ENCODE measurements at places on chromosomes 2 and 18.

GRCh38 chr2:238685713-238686112 lies 162.2 kb upstream of the TWIST2 start:
- no peaks in the 10 kb centered on the region for H3K36me3 ChIP-seq
- no peak for DNase-seq
- H3K27ac ChIP-seq, result no peak overlapping the region
- H3K27me3 ChIP-seq, result peaks cover 23% of the 10 kb centered on the region
- no peaks in the 10 kb centered on the region for H3K4me1 ChIP-seq

DNA sequence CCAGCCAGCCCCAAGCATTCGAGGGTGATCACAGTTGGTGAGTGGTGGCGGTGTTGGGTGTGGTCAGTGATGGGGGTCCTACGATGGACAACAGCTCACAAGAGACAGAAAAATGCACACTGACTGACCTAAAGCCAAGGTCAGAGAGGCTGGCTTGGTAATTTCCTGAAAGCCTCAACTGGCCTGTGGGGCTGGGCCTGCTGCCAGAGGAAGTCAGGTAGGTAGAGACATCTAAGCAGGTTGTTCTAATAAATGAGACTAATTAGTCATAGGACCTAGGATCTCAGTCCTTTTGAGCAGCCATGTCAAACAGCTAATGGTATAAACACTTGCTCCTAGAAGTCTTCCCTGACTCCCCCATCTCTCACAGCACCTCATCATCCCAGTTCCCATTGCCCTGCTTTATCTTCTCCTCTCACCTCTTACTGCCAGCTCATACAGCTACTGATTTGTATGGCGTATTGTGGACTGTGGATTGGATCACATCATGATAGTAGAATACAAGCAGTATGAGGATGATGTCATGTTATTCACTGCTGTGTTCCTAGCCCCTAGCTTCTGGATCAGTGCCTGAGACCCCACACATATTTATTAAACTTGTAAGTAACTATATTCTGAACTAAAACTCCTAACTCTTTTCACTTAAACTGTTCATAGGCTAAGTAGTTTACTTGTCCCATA lies 262.9 kb upstream of the KLHL29 start:
- H3K4me1 ChIP-seq, result no peaks in the 10 kb centered on the region
- DNase-seq, result no peak
- no peak overlapping the region for H3K4me3 ChIP-seq
- H3K27ac ChIP-seq, result no peak overlapping the region

GRCh38 chr18:78733762-78734613 lies 245.6 kb upstream of the SALL3 start:
- H3K27me3 ChIP-seq, result no peaks in the 10 kb centered on the region
- H3K4me1 ChIP-seq, result no peaks in the 10 kb centered on the region
- no peaks in the 10 kb centered on the region for H3K36me3 ChIP-seq
- no peak for DNase-seq

DNA sequence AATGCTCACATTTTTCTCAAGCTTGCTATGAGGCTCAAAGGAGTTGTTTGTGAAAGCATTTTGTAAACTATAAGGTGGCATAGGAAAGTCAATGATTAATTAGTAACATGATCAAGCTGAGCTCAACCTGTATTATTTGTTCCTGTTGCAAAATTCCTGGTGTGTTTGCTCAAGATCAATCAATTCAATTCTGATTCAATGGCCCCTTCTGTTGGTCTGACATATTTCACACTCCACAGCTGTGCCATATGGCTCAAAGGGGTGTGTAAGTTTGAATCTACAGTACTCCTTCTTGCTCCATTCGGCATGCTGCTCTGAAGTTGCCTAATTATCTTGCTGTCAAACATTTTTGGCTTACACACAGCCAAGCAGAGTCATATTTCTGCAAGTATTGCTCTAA lies 341.6 kb upstream of the LRP1B start:
- no peak for DNase-seq
- no peaks in the 10 kb centered on the region for H3K4me1 ChIP-seq
- peaks cover 9% of the 10 kb centered on the region for H3K36me3 ChIP-seq

DNA sequence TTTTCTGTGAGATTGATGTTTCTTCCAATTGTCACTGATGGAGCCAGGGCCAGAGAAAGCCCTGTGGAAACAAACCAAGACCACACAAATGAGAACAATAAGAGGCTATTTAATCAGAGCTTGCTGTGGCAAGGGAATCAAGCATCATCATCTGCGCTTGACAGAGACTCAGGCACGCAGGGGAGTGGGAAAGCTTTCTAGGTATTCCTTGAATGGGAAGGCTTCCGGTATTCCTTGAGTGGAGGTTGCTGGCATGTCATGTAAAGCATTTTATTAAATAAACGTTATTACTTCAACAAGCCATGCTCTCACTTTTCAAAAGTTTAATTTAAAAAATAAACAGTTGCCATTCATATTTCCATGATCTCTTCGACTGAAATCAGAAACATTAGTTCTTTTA lies 194.6 kb upstream of the SYT4 start:
- H3K4me3 ChIP-seq, result no peak overlapping the region
- DNase-seq, result no peak
- H3K27me3 ChIP-seq, result no peaks in the 10 kb centered on the region
- H3K27ac ChIP-seq, result no peak overlapping the region

GRCh38 chr18:68679528-68679927 lies 35.4 kb downstream of the TMX3 start:
- no peak overlapping the region for H3K4me3 ChIP-seq
- DNase-seq, result no peak
- H3K36me3 ChIP-seq, result peaks cover 39% of the 10 kb centered on the region
- H3K27ac ChIP-seq, result no peak overlapping the region
- H3K4me1 ChIP-seq, result peaks cover 3% of the 10 kb centered on the region

DNA sequence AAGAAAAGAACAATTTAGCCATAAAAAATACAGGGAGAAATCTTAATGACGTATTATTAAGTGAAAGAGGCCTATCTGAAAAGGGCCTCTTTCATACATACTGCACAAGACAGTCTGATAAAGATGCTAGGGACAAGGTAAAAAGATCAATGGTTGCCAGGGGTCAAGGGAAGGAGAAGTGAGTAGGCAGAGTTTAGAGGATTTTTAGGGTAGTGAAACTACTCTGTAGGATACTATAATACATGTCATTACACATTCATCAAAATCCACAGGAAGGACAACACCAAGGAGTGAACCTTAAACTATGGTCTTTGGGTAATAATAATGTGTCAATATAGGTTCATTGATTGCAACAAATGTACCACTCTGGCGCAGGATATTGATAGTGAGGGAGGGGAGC lies 289.3 kb downstream of the FSIP2 start:
- DNase-seq, result no peak
- H3K4me1 ChIP-seq, result no peaks in the 10 kb centered on the region
- H3K27ac ChIP-seq, result no peak overlapping the region
- no peaks in the 10 kb centered on the region for H3K36me3 ChIP-seq
- no peak overlapping the region for H3K4me3 ChIP-seq

DNA sequence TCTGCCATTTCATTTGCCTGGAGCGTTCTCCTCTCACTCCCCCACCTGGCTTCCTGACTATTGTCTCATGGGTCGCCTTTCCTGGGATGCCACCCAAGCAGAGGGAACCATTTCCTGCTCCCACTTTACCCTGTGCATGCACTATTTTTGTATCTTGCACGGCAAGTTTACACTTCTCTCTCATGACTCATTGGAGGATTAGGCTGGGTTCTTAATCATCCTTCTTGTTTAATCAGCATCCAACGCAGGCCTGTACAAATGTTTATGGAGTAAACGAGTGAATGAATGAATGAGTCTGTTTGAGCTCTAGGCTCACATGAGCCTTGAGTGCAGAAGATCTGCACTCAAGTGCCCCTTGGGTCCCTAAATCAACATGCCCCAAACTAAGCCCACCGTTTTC lies 3.8 kb upstream of the ARHGAP25 start:
- peaks cover 17% of the 10 kb centered on the region for H3K27me3 ChIP-seq
- peaks cover 9% of the 10 kb centered on the region for H3K36me3 ChIP-seq
- no peak overlapping the region for H3K27ac ChIP-seq
- DNase-seq, result no peak

DNA sequence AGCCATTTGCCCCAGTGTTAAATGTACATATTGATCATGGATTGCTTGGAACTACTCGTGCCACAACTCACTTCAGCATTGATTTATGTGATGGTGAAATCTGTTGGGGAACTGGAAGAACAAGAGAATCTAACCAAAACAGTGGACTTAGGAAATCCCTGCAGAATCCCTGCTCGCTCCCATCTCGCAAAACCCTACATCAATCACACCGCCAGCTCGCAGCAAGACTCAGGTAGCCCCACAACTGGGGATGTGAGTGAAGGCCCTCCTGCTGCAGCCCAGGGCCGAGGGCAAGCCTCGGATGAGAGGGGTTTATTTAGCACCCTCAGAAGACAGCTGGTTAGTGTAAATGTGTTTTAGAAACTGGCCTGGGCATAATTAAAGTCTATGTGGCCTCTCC lies 171.6 kb downstream of the ANAPC1 start:
- H3K27me3 ChIP-seq, result no peaks in the 10 kb centered on the region
- H3K36me3 ChIP-seq, result no peaks in the 10 kb centered on the region
- H3K4me1 ChIP-seq, result no peaks in the 10 kb centered on the region
- H3K4me3 ChIP-seq, result no peak overlapping the region

- H3K4me3 ChIP-seq, result no peak overlapping the region
- H3K27me3 ChIP-seq, result peaks cover 54% of the 10 kb centered on the region
- no peaks in the 10 kb centered on the region for H3K36me3 ChIP-seq
Measured at GRCh38 chr2:100301881-100302584, 20.3 kb downstream of the LONRF2 start.

DNA sequence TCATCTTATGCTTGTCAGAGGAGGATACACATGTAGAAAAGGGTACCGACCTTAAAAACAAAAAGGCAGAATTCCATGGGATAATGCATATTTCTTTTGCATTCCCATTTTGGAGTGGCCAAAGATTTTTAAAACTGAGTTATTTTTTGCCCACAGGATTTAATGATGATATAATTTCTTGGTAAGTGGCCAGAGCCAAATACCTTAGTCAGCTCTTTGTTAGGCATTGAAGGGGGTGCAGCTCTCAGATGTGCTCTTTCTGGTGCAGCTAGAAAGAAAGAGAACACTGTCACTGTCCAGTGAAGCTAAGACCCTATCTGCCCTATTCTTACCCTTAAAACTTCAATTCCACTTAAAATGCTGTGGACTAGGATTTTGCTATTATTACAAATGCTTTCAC lies 10.8 kb downstream of the COQ10B start:
- no peak overlapping the region for H3K4me3 ChIP-seq
- peaks cover 14% of the 10 kb centered on the region for H3K4me1 ChIP-seq
- H3K27ac ChIP-seq, result no peak overlapping the region
- peaks cover 6% of the 10 kb centered on the region for H3K36me3 ChIP-seq
- DNase-seq, result no peak
- no peaks in the 10 kb centered on the region for H3K27me3 ChIP-seq

GRCh38 chr2:150284116-150284515 lies 203.4 kb downstream of the RND3 start:
- no peaks in the 10 kb centered on the region for H3K4me1 ChIP-seq
- H3K27me3 ChIP-seq, result no peaks in the 10 kb centered on the region
- no peak overlapping the region for H3K4me3 ChIP-seq
- H3K36me3 ChIP-seq, result no peaks in the 10 kb centered on the region
- H3K27ac ChIP-seq, result no peak overlapping the region
- DNase-seq, result no peak

DNA sequence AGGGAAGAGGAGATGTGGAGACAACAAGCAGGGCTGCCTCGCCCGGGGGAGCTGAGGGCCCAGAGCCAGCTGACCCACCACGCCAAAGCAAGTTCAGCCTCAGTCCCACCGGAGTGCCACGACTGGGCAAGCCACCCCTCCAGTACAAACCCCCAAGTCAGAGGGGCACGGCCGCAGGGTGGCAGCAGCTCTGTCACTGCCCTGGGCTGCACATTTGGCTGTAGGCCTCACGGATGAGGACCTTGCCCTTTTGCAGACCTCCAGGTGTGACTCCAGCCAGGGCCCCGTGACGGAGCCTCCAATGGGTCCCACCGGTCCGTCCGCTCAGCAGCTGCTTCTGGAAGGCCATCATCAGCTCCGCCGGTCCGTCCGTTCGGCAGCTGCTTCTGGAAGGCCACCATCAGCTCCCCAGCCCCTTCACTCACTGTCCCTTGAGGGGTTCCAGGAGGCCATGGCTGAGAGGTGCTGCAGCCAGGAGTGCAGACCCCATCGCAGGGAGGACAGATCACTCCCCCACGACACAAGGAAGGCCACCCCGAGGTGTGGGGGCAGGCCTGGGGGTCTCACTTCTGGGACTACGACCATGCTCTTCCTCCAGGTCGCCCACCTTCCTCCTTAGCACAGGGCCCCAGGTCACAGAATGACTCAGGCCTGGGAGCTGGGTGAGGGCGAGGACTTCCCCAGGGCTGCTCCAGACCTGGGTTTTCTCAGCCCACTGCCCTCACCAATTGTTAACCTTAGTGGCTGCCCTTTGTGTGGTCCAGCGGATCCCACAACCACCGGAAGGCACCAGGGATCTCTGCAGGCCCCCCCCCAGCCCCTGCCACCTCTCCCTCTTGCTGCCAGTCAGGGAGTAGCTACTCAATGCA lies 24.6 kb upstream of the STK25 start:
- H3K27me3 ChIP-seq, result peaks cover 3% of the 10 kb centered on the region
- no peak overlapping the region for H3K27ac ChIP-seq
- DNase-seq, result peak; percentile 46
- no peaks in the 10 kb centered on the region for H3K4me1 ChIP-seq

- H3K27me3 ChIP-seq, result no peaks in the 10 kb centered on the region
- no peak overlapping the region for H3K27ac ChIP-seq
- no peaks in the 10 kb centered on the region for H3K4me1 ChIP-seq
- no peak for DNase-seq
- H3K36me3 ChIP-seq, result peaks cover 4% of the 10 kb centered on the region
- H3K4me3 ChIP-seq, result no peak overlapping the region
Measured at GRCh38 chr2:195390686-195391321, 266.2 kb upstream of the SLC39A10 start.

DNA sequence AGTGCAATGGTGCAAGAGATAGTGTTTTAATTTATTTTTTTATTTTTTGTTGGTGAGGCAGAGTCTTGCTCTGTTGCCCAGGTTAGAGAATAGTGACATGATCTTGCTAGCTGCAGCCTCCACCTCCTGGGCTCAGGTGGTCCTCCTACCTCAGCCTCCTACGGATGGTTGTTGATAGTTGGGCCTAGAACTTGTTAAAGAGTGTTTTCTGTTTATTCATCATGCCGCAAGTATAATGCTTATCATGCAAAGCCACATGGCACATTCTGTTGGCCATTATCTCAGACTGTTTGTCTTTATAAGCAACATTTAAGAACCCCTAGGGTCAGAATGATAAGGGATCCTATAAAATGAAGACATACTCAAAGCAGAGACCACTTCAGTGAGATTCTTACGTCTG lies 1.7 kb downstream of the UGGT1 start:
- peak overlapping the region; percentile 97 for H3K27ac ChIP-seq
- peaks cover 34% of the 10 kb centered on the region for H3K4me1 ChIP-seq
- H3K36me3 ChIP-seq, result peaks cover 10% of the 10 kb centered on the region
- H3K4me3 ChIP-seq, result peak overlapping the region; percentile 95
- no peak for DNase-seq

DNA sequence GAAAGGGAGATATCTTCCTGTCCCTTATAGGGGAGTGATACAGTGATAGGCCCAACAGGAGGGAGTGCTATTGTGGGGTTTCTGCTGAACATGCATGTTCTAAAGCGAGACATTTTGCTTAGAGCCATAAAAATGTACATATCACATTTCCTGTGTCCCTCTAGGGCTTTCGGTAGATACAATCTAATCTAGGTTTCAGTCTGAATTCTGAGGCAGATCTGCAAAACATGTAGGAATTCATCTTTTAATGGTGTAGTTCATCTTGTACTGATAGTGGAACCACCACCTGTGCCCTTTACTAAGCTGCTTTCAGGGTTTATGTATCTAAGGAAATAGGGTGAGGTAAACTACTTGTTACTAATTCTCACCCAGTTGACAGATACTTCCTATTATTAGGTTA lies 73.8 kb downstream of the SPTBN1 start:
- no peaks in the 10 kb centered on the region for H3K36me3 ChIP-seq
- H3K27ac ChIP-seq, result no peak overlapping the region
- peaks cover 1% of the 10 kb centered on the region for H3K4me1 ChIP-seq

All from natural killer cell treated with Interleukin-12 subunit alpha and Interleukin-12 subunit beta and Interleukin-15 and Interleukin-18, amount 100 ng/mL, for 72 hours (primary cell).